ENCODE measurements at places on chromosomes 16 and 17. TPM values are rescaled to one million over a fixed set of nuclear protein-coding genes. Genes with fewer than 3 reads are reported as not detected.

- no peak for DNase-seq
Observed at GRCh38 chr17:68601565-68602288, 560 bp upstream of the FAM20A start.

GRCh38 chr17:64146418-64147109 lies 16.6 kb upstream of the ERN1 start:
- peak; percentile 38 for DNase-seq

DNA sequence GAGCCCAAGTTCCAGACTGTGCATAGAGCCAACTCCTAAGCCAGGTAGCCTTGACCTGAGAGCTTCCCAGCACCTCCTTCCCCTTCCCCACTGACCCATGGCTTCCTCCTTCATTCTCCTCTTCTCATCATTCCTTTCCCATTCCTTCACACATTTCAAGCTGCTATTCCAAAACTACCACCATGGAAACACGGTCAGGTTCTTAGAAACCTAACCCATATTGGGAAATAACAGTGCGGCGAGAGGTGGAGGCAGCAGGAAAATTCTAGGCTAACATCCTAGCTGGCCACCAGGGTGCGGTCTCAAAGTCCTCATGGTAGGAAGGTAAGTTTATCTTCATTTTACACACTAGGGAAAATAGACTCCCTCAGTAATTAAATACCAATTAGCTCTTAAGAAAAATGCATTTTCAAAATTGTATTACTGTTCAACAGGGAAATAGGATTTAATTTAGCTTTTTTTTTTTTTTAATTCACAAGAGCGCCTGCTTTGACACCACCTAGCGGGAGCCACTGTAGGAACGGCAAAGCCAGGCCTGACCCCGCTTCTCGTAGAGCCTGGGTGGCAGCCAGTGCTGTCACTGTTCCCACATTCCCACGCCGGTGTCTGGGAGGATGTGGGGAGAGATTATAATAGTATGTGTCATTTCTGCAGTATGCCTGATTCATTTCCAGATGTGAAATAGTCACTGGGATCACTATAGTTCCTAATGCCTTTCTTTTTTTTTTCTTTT lies 14.0 kb upstream of the SPHK1 start:
- peak; percentile 99 for DNase-seq

DNA sequence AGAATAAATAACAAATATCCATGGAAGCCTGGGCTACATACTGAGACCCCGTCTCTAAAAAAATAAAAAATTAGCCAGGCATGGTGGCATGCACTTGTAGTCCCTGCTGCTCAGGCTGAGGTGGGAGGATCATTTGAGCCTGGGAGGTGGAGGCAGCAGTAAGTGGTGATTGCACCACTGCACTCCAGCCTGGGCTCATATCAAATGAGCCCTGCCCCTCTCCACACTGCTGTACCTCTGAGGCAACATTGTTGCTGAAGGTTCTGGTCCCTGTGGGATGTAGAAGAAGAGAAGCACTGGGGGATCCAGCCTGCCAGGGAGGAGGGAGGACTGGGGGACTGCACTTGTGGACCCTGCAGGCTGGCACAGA lies 11.4 kb upstream of the ARHGAP23 start:
- DNase-seq, result no peak

DNA sequence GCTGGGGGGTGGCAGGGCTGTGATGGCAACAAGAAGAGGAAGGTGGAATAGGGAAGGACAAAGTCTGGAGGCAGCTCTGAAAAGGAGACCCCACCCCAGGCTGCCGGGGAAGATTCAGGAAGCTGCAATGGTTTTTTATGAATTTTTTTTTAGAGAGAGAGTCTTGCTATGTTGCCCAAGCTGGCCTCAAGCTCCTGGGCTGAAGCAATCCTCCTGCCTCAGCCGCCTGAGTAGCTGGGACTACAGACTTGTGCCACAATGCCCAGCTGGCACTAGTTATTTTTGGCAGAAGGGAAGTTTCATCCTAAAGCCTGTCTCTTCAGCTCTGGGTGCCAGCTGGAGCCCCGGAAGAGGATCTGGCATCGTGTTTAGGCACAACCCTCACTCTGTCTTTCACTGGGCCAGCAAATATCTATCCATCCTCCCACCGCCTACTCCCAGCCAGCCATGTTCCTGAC lies 1.3 kb upstream of the CES3 start:
- DNase-seq, result no peak

DNA sequence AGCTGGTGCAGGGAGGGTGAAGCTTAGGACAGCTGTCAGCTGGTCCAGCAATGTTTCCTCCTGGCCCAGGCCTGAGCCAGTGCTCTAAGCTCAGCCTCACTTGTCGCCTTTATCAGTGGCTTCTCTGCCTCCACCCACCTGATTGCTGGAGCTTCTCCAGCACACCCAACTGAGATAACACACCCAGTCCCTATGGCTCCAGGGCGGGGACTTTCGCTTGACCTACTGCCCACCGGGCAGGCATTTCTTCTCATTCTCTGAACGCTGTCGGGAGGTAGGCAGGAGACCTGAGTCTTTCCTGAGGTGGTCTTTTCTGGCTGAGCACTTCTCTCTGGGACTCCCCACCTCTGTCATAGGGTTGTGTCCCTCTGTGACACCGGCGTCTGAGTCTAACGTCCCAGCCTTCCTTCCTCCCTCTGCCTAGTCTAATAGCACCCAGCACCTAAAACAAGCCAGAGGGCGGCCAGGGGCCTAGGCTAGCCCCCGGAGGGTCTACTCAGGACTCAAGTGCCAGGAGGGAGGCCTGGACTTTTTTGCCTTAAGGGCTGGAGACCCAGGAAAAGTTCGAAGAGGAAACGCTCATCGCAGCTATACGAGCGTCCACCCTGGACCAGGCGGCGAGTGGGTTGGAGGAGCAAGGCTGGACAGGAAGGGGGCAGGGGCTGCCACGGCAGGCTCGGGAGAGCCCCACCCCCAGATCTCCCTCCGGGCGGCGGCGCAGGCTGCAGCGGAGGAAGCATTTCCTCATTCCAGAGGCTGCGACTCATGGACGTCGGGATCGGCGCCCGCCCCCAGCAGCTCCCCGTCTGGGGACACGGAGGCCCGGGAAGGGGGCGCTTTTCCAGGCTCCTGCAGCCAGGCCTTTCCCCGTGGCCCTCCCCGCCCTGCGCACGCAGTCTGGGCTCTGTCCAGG lies 756 bp downstream of the TAX1BP3 start:
- DNase-seq, result peak; percentile 91

- DNase-seq, result no peak
Observed at GRCh38 chr17:66488864-66489263, 186.5 kb downstream of the PRKCA start.

ZNF205 gene
- 15.3 TPM for total RNA-seq

GLP2R gene
- total RNA-seq, result 0.63 TPM

CCL3 gene
- not detected for total RNA-seq

SOST gene
- total RNA-seq, result not detected

Data from HT1080 (cell line).